ENCODE measurements at places on chromosomes 7 and 10. TPM values are rescaled to one million over a fixed set of nuclear protein-coding genes. Genes with fewer than 3 reads are reported as not detected.

Gene BTAF1
- 8.5 TPM for total RNA-seq

Gene ACTA2
- 21.8 TPM for total RNA-seq

Gene SP4
- total RNA-seq: 2.0 TPM

Gene MORN4
- total RNA-seq: 6.4 TPM

Gene GBX1
- 0.09 TPM for total RNA-seq

Gene UFSP1
- 4.0 TPM for total RNA-seq

Gene CCL26
- 7.7 TPM for total RNA-seq

Gene AOAH
- total RNA-seq: 0.11 TPM

All from A549 treated with dexamethasone at 1 μM for 4 hours (cell line).